CD4-positive, alpha-beta T cell (primary cell): ENCODE measurements at places on chromosomes 4 and X. TPM values are rescaled to one million over a fixed set of nuclear protein-coding genes. Genes with fewer than 3 reads are reported as not detected.

DNA sequence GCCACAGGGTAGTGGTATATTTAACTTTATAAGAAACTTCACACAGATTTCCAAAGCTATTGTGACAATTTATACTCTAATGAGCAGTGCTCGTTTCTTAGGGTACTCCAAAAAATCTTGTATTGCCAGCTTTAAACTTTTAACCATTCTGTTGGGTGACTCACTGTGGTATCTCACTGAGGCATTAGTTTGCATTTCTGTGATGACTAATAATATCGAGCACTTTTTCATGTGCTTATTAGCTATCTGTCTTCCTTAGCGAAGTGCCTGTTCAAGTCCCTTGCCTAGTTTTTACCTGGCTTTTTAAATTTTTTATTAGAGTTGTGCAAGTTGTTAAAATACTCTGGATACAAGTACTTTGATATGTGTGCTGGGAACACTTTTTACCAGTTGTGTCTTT lies 5.5 kb downstream of the PNMA3 start:
- H3K27me3 ChIP-seq = no peaks in the 10 kb centered on the region
- no peak overlapping the region for H3K27ac ChIP-seq
- H3K4me1 ChIP-seq = no peaks in the 10 kb centered on the region

DNA sequence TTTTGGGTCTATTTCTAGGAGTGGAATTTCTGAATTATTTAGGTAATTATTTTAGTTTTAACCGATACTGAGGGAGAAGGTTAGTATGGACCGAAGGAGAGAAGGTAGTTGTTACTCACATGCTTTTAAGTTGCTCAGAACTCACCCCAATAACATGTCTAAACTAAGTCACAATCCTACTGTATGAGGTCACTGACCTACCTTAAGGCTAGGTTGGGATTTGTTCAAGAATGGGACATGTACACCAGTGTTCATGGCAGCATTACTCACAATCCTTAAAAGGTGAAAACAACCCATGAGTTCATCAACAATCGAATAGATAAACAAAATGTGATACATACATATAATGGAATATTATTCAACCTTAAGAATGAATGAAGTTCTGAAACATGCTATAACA lies 90.5 kb downstream of the MSN start:
- H3K27me3 ChIP-seq = no peaks in the 10 kb centered on the region
- H3K27ac ChIP-seq = no peak overlapping the region
- H3K36me3 ChIP-seq = no peaks in the 10 kb centered on the region
- H3K4me1 ChIP-seq = peaks cover 3% of the 10 kb centered on the region
- no peak for DNase-seq

GRCh38 chr4:58435871-58436270 lies 1325.7 kb upstream of the IGFBP7 start:
- H3K4me3 ChIP-seq = no peak overlapping the region
- no peak overlapping the region for H3K27ac ChIP-seq
- no peaks in the 10 kb centered on the region for H3K27me3 ChIP-seq
- no peaks in the 10 kb centered on the region for H3K4me1 ChIP-seq
- no peaks in the 10 kb centered on the region for H3K36me3 ChIP-seq
- no peak for DNase-seq

- no peaks in the 10 kb centered on the region for H3K36me3 ChIP-seq
- H3K27me3 ChIP-seq = no peaks in the 10 kb centered on the region
- H3K4me3 ChIP-seq = no peak overlapping the region
These were observed 609.9 kb upstream of the CPEB2 start for GRCh38 chr4:14392378-14392777.

GRCh38 chr4:173146456-173146855 lies 22.2 kb upstream of the GALNT7 start:
- no peak for DNase-seq
- H3K27ac ChIP-seq = no peak overlapping the region
- no peaks in the 10 kb centered on the region for H3K36me3 ChIP-seq
- no peaks in the 10 kb centered on the region for H3K4me1 ChIP-seq
- H3K27me3 ChIP-seq = no peaks in the 10 kb centered on the region

GRCh38 chr4:25624616-25625015 lies 31.0 kb upstream of the SLC34A2 start:
- no peak for DNase-seq
- no peaks in the 10 kb centered on the region for H3K27me3 ChIP-seq
- H3K27ac ChIP-seq = no peak overlapping the region
- no peak overlapping the region for H3K4me3 ChIP-seq

GRCh38 chr4:152399246-152399645 lies 136.6 kb downstream of the FBXW7 start:
- no peaks in the 10 kb centered on the region for H3K27me3 ChIP-seq
- no peak overlapping the region for H3K27ac ChIP-seq
- peak; percentile 31 for DNase-seq
- no peak overlapping the region for H3K4me3 ChIP-seq
- H3K36me3 ChIP-seq = no peaks in the 10 kb centered on the region

- H3K4me3 ChIP-seq = no peak overlapping the region
- H3K27ac ChIP-seq = no peak overlapping the region
- H3K36me3 ChIP-seq = no peaks in the 10 kb centered on the region
These were observed 6.2 kb downstream of the TCEAL9 start for GRCh38 chrX:103362474-103362873.

- peaks cover 50% of the 10 kb centered on the region for H3K4me1 ChIP-seq
- H3K27me3 ChIP-seq = no peaks in the 10 kb centered on the region
- H3K36me3 ChIP-seq = peaks cover 3% of the 10 kb centered on the region
These were observed 46.6 kb downstream of the CD40LG start for GRCh38 chrX:136694431-136695087.

DNA sequence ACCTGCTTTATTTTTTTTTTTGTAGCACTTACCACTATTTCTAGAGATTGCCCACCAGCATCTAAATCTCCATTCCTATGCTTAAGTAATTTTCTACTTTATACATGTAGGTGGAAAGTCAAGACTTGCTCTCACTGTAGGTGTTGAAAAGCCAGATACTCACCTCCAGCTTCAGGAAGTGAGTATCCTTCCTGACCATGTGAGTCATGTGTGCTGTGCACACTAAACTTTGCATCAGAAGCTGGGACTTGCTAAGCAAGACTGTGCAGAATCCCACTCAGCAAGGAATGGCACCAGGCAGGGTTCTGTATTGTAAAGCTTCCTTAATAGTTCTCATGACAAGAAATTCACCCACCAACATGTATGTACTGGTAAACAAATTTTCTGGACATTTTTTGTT lies 151.8 kb downstream of the POU4F2 start:
- H3K4me3 ChIP-seq = no peak overlapping the region
- H3K27me3 ChIP-seq = no peaks in the 10 kb centered on the region
- H3K36me3 ChIP-seq = no peaks in the 10 kb centered on the region
- DNase-seq = no peak

GRCh38 chrX:72180539-72180938 lies 1.0 kb upstream of the PIN4 start:
- H3K4me1 ChIP-seq = peaks cover 17% of the 10 kb centered on the region
- peaks cover 3% of the 10 kb centered on the region for H3K36me3 ChIP-seq
- no peak overlapping the region for H3K27ac ChIP-seq
- peak overlapping the region; percentile 76 for H3K4me3 ChIP-seq
- H3K27me3 ChIP-seq = no peaks in the 10 kb centered on the region
- DNase-seq = no peak

DNA sequence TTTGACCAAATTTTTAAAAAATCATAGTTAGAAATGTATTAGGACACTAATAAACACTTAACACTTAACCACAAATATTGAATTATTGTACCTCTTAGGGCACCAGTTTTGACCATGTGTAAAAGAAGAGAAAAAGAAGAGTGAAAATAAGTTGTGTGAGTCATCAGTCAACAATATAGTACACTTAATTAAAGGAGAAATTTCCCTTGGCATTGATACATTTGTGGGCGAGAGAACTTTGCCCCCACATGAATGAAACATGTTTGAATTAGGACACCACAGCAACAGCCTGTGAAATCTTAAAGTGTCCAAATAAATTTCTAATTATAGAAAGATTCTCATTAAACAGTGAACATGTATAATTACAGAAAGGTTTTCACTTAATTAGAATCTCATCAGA lies 1292.8 kb upstream of the TENM3 start:
- no peak for DNase-seq
- no peaks in the 10 kb centered on the region for H3K27me3 ChIP-seq
- H3K36me3 ChIP-seq = no peaks in the 10 kb centered on the region
- H3K4me3 ChIP-seq = no peak overlapping the region
- H3K27ac ChIP-seq = no peak overlapping the region
- H3K4me1 ChIP-seq = no peaks in the 10 kb centered on the region

DNA sequence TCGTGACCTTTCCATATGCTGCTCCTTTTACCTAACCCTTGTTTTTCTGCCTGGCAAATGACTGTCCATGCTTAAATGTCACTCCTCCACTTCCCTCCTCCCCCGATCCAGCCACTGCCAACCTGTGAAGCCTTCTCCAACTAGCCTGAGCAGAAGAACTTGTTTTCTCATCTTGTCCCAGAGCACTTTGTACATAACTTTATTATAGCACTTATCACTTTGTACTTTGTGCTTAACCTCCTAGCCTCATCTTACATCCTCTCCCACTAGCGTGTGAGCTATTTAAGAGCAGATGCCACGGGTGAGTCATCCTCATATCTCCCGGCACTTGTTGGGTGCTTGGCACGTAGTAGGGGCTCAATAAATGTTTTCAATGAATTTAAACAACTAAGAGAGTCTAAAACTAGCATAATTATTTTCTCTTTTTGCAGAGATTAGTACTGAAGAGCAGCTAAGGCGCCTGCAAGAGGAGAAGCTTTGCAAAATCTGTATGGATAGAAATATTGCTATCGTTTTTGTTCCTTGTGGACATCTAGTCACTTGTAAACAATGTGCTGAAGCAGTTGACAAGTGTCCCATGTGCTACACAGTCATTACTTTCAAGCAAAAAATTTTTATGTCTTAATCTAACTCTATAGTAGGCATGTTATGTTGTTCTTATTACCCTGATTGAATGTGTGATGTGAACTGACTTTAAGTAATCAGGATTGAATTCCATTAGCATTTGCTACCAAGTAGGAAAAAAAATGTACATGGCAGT lies 46.9 kb downstream of the XIAP start:
- peaks cover 31% of the 10 kb centered on the region for H3K36me3 ChIP-seq
- no peak overlapping the region for H3K27ac ChIP-seq
- no peak for DNase-seq

GRCh38 chr4:106914223-106914622 lies 121.9 kb downstream of the DKK2 start:
- H3K4me1 ChIP-seq = no peaks in the 10 kb centered on the region
- no peak overlapping the region for H3K4me3 ChIP-seq
- no peaks in the 10 kb centered on the region for H3K36me3 ChIP-seq
- H3K27me3 ChIP-seq = no peaks in the 10 kb centered on the region

DNA sequence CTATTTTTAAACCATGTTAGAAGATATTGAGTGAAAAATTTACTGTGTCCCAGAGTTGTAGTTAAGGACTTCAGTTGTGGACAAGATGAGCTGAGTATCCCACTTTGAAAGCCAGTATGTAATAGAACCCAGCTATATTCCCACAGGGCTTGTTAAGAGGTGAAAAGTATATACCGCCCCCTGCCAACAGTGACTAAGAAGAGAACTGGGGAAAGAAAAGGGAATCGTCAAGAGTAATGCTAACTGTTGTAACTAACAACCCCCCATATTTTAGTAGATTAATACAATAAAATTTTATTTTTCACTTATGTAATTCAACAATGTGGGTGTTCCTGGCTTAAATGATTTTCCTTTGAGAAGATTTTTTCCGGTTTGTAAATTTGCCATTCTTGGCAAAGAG lies 250.4 kb upstream of the GIMD1 start:
- no peak for DNase-seq
- no peaks in the 10 kb centered on the region for H3K27me3 ChIP-seq
- no peak overlapping the region for H3K27ac ChIP-seq
- H3K36me3 ChIP-seq = no peaks in the 10 kb centered on the region
- H3K4me3 ChIP-seq = no peak overlapping the region

- no peak overlapping the region for H3K4me3 ChIP-seq
- no peaks in the 10 kb centered on the region for H3K4me1 ChIP-seq
- DNase-seq = no peak
- H3K27ac ChIP-seq = no peak overlapping the region
- no peaks in the 10 kb centered on the region for H3K27me3 ChIP-seq
These were observed 87.1 kb downstream of the VCX2 start for GRCh38 chrX:8084006-8084405.

GRCh38 chr4:147309434-147309833 lies 171.5 kb upstream of the EDNRA start:
- H3K27me3 ChIP-seq = no peaks in the 10 kb centered on the region
- H3K4me3 ChIP-seq = no peak overlapping the region
- H3K4me1 ChIP-seq = no peaks in the 10 kb centered on the region
- DNase-seq = no peak
- H3K27ac ChIP-seq = no peak overlapping the region

DNA sequence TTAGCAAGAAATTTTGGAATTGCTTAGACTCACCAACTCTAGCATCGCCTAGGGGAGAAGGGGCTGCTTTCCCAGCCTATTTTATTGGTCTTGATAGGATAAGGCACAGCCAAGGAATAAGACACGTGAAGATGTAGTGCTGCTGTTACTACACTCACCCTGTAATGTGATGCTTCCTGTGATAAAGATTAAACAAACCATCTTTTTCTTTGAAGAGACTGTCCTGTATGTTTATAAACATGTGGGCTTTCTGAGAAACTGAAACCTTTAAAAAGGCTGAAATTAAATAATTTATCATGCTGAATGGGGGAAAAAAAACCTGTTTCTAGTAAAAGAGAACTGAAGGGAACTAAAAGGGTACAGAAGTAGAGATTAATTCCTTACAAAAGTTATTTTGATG lies 13.2 kb downstream of the TAPT1 start:
- no peak overlapping the region for H3K27ac ChIP-seq
- peaks cover 34% of the 10 kb centered on the region for H3K4me1 ChIP-seq
- no peaks in the 10 kb centered on the region for H3K27me3 ChIP-seq
- no peak for DNase-seq
- H3K4me3 ChIP-seq = no peak overlapping the region

- no peak overlapping the region for H3K4me3 ChIP-seq
- no peaks in the 10 kb centered on the region for H3K27me3 ChIP-seq
- no peak overlapping the region for H3K27ac ChIP-seq
- H3K36me3 ChIP-seq = no peaks in the 10 kb centered on the region
- no peaks in the 10 kb centered on the region for H3K4me1 ChIP-seq
These were observed 5.6 kb downstream of the OTC start for GRCh38 chrX:38357747-38358673.

- no peaks in the 10 kb centered on the region for H3K36me3 ChIP-seq
- H3K27me3 ChIP-seq = no peaks in the 10 kb centered on the region
- no peaks in the 10 kb centered on the region for H3K4me1 ChIP-seq
- H3K27ac ChIP-seq = no peak overlapping the region
These were observed 107.3 kb upstream of the RAI2 start for GRCh38 chrX:17968367-17968766.

- no peaks in the 10 kb centered on the region for H3K27me3 ChIP-seq
- H3K4me3 ChIP-seq = no peak overlapping the region
- H3K4me1 ChIP-seq = no peaks in the 10 kb centered on the region
- no peaks in the 10 kb centered on the region for H3K36me3 ChIP-seq
These were observed 2.7 kb downstream of the ALAS2 start for GRCh38 chrX:55028040-55028439.

GATA1 gene
- not detected for total RNA-seq

GPRIN3 gene
- 46.4 TPM for total RNA-seq

MAP3K15 gene
- total RNA-seq = 0.14 TPM

HSD17B10 gene
- total RNA-seq = 28.6 TPM

XKRX gene
- total RNA-seq = 1.9 TPM

MAGEC2 gene
- total RNA-seq = not detected

AREG gene
- 63.8 TPM for total RNA-seq

ADH1A gene
- not detected for total RNA-seq

NUP62CL gene
- total RNA-seq = 0.81 TPM

TRIM75 gene
- not detected for total RNA-seq

FAM199X gene
- total RNA-seq = 17.1 TPM

TMEM31 gene
- not detected for total RNA-seq

PRDM8 gene
- 5.1 TPM for total RNA-seq

BMPR1B gene
- not detected for total RNA-seq
